ENCODE measurements at places on chromosomes 7 and 10.

DNA sequence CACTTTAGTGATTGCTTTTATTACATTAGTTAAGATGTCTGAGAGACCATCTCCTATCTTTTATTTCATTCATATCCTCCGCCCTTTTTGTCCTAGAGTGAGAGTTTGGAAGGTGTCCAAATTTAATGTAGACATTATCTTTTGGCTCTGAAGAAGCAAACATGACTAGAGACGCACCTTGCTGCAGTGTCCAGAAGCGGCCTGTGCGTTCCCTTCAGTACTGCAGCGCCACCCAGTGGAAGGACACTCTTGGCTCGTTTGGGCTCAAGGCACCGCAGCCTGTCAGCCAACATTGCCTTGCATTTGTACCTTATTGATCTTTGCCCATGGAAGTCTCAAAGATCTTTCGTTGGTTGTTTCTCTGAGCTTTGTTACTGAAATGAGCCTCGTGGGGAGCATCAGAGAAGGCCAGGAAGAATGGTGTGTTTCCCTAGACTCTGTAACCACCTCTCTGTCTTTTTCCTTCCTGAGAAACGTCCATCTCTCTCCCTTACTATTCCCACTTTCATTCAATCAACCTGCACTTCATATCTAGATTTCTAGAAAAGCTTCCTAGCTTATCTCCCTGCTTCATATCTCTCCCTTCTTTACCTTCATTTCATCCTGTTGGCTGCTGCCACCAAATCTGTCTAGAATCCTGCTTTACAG, 10.4 kb upstream of the CLCN1 start:
- DNase-seq, result no peak

DNA sequence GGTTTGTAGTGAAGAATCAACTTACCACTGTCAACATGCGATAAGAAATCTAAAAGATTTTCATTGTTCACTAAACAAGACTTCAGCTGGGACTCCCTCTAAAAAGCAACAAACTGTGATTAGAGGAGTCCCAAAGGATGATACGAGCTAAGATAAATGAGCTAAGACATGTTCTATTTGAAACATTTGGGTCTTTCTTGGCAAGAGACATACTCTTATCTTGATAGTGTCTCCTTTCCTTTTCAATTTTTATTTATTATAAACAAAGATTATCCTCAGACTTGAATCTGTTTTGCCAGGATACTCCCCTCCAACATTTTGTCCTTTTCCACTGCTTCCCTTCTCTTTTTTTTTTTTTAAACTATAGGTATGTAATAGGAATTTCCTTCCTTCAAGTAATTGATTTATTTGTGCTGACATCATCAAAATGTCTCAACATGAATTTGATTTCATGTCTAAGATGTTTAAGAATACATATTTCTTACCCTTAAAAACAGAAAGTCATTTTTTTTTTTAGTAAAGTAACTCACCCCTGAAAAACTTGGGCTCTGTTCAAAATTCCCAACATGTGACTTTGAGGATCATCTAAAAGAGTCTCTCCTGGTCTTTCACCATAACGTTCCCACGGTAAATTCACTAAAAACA, 158.4 kb upstream of the NRP1 start:
- DNase-seq, result no peak

DNA sequence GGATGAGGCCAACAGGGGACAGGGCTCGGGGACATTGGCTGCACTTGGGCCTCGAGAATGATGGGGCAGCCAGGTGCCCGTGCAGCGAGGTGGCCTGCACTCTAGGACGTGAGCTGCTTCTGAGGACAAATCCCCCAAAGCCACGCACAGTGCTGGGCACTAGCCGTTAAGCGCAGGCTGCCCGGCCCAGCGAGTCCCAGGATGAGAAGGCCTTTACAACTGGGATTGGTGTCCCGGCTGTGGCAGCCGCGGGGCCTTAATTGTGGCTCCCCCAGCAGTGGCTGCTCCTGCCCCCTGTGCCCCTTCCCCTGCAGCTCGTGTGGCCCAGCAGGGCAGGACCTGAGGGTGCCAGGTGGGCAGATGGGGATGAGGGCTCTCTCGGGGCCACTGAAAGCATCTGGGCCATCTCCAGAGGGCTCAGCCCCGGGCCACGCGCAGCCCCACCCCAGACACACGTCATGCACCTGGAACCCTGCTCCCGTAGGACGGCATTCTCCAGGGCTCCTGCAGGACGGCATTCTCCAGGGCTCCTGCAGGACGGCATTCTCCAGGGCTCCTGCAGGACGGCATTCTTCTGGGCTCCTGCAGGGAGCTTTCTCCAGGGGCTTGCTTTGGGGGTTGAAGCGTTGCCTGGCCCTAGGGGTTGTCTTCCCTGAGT, 6.6 kb downstream of the PWWP2B start:
- no peak for DNase-seq

GRCh38 chr7:157028199-157028903, 17.9 kb upstream of the MNX1 start:
- no peak for DNase-seq

DNA sequence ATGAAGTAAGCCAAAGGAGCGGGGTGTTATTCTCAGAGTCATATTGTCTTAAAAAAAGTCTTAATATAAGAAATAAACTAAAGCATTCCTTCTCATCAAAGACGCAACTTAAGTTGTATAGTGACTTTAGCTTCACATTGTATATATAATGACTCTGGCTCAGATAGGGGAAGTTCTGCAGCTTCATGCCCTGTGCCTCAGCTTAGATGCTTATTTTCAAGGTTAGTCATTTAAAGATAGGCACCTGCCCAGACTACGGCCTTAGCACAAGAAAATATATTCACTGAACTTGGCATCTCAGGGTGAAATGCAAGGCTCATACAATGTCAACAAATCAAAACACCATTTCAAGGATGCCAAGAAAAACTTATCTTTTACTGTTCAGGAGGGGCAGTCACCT, 52.8 kb upstream of the DNAJB12 start:
- DNase-seq, result no peak

DNA sequence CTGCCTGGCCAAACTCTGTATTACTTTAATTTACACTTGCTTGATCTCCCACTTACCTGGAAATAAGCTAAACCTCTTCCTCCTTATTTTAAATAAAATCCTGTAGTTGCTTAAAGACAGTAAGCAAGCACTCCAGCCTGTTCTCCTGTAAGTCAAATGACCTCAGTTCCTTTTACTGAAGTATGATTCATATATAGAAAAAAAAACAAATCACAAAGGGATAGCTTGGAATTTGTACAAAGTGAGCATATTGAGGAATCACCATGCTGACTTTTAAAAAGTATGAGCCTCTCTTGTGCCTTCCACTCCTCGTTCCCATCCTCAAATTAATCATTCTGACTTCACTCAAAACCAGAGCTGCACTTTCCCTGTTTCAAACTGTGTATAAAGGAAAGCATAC, 52.0 kb downstream of the C10orf90 start:
- no peak for DNase-seq

DNA sequence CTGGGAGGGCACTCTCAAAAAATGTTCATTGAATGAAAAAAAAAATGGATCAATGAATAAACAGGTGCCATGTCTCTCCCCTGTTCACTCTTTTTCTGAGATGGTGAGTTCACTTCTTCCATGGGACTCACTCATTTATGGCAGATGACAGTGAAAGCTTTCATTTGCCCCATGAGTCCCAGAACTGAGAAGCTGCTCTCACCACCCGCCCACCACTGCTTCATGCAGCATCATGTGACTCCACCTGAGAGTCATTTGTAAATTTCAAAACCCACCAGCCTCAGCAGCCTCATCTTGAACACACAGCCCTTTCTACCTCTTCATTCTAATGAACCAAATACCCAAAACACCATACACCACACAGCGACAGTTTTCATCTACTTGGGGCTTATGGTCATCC, 64.9 kb downstream of the SCRN1 start:
- no peak for DNase-seq

- no peak for DNase-seq
These were observed 50.0 kb downstream of the NPY start for GRCh38 chr7:24334012-24334411.

DNA sequence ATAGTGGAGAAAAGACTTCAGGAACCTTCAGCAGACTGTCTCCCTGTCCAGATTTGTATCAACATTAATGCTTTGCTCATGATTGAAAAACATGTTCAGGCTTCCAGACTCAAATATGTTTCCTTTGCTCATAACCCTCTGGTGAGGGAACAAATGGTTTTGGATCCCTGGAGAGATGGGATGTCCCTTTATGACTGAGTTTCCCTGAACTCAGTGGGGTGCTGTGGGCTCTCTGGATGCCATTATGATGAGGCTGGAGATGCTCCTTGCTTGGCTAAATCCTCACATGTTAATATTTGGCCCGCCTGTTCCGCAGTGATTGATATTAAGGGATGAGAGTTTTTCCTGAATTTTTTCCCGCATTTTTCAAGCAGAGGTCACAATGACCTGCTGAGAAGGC, 749.4 kb downstream of the SUGCT start:
- DNase-seq, result no peak

- no peak for DNase-seq
These were observed 251.0 kb upstream of the MTPN start for GRCh38 chr7:136228171-136228570.

- DNase-seq, result no peak
These were observed 9.6 kb downstream of the FLNC start for GRCh38 chr7:128839751-128840177.

DNA sequence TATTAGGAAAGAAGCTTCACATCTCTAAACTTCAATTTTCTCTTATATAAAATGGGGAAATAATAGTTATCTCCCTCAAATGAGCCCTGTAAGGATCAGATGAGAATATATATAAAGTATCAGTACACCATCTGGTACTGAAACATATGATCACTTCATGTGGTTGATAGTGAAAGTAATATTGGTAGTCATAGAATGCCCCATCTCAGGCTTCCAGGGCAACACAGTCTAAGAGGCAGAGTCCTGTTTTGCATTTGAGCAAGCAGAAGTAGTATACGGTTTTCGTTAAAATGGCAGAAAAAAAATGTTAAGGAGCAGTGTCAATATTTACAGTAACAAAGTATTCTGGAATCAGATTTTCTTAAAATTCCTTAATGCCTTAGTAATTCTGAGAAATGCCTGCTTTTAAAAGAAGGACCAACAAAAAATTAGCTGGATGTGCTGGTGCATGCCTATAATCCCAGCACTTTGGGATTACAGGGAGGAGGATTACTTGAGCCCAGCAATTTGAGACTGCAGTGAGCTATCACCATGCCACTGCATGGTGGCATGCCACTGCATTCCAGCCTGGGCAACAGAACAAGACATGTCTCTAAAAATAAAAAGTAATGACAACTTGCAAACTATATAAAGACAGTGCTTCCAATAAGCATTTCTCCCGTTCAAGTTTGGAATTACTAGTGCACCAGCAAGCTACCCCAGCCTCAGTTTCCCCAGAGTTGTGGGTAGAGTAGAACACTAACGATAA, 19.8 kb downstream of the KBTBD2 start:
- no peak for DNase-seq

- DNase-seq, result no peak
These were observed 73.8 kb upstream of the FAM180A start for GRCh38 chr7:135822376-135822775.

DNA sequence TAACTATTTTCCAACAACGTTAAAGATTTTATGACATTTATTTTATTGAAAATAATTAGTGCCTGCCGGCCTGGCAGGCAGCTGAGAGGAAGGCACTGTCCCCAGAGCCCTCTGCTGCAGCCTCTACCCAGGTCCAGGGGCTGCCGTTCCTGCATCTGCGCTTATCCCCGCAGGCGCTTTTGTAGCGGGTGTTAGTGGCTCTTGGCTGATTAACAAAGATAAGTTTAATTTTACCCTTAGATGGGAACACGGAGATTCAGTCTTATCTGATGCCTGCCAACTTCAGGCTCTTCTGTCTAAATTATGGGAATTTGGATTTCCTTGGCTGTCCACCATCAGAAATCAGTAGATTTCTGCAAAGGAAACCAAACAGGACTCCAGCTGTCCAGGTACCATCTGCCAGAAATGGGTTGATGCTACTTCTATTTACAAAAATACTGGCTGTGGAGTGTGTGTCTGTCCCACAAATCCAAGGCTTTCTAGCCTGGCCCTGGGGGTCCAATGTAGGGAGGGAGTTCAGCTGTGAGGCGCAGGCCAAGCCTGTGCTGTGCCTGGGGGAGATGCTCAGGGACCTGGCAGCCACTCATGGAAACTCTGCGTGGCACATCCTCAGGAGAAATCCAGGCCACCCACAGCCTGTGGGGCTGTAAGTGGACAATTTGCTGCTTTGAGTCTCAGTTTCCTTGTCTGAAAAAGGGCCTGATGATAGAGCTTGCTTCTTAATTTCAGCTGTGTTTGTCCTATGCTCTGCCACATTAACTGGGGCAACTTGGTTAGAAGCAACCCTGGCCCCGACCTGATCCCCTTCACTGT, 62.0 kb upstream of the IGFBP3 start:
- no peak for DNase-seq

DNA sequence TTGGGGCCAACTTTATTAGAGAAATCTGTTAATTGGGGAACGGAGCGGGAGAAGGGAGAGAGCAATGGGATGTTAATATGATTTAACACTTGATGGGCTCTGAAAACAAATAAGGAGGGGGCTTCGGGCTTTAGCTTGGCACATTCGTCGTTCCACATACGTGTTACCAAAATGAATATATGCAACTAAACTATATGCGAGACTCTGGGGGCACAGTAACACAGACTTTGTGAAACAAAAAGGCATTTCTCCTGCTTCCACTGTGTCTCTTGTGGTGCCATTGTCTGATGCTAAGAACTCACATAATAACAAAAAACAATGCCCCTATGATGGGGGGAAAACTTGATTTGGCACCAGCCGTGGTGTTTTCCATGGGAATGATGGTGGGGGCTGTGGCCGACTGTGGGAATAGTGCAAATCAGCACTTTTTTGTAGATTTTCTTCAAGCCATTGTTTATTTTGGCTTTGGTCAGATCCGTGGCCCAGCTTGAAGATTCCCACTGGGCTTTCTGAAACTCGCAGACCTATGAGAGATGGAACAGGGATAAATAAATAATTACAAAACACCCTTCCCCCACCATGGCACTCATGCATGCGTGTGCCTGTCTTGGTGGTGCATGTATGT, 2.2 kb upstream of the MXI1 start:
- DNase-seq, result no peak

- DNase-seq, result no peak
These were observed 489.9 kb downstream of the NXPH1 start for GRCh38 chr7:8923164-8923806.

DNA sequence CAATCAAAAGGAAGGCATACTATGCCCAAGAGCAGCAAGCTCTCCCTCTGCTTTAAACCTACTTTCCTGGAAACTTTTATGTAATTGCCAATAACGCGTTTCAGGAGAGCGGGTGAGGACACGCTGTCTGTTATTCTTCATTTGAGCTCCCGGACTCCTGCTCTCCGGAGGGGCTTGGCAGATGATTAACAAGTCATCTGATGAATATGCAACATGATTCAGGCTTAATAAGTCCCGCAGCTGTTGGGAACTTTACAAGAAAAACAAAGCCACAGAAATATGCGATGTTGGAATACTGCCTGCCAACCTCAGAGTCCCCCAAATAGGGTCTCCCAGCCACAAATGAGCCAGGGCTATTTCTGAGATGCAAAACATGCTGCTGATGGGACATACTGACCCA, 348.0 kb downstream of the GPAM start:
- DNase-seq, result no peak

- no peak for DNase-seq
These were observed 38.0 kb upstream of the TARP start for GRCh38 chr7:38311329-38311937.

Data from esophagus squamous epithelium (tissue), 5 donors.